Thymus (tissue), 14 donors: ENCODE measurements at places on chromosomes 6 and 20.
A peak's percentile ranks its signal among the peaks of the same experiment; 100 is the strongest.

- no peak for DNase-seq
Measured at GRCh38 chr6:170143401-170144150, 147.3 kb downstream of the DLL1 start.

GRCh38 chr20:48771542-48771941 lies 56.3 kb downstream of the PREX1 start:
- no peak for DNase-seq

DNA sequence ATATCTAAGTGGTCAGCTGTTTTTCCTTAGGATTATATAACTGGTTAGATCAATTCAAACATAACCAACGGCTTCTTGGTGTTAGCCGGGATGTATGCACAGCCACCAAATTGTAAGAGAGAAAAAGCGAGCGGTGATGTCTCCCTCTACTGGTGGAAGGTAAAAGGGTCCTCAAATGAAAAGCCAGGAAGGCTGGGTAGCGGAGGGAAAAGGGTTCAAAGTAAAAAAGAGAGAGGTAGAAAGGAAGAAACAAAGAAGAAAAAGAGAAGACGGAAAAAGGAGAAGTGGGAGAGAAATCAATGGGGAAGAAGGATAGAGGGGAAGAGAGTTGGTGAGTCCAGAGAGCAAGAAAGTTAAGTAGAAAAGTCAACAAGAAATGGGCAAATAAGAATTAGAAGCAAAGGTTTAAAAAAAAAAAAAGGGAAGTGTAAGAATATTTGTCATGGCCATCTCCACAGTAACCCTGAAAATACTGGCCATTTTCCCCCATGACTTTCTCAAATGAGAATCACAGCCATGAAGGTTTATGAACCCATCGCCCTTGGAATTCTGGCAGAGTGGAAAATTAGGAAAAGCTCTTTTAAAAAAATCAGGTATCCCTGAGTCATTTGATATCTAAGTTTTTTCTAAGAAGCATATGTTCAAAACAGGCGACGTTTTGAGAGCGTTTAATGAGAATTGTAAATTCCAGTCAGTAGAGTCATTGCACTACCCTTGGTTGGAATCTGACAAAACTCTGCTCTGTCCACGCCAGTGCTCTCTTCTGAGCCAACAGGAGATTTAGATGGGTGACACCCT lies 155.6 kb upstream of the SNX9 start:
- DNase-seq: peak; percentile 33

DNA sequence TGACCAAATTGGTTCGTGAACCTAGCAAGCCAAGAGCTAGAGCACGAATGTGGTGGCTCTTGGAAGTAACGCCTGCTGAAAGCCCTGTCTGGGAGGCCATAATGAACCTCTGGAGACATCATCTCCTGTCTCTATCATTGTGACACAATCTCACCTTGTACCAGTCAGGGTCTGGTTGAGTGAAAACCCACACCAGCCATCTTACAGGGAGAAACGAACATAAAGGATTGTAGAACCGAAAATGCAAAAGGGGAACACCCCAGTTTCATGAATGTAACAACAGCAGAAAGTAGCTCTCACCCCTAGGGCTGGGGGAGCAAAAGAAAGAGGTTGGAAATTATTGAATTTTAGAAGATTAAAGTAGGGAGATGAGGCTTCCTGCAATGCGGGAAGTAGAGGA lies 50.9 kb upstream of the TAB2 start:
- DNase-seq: no peak

- no peak for DNase-seq
Measured at GRCh38 chr6:138250513-138251247, 32.4 kb upstream of the PBOV1 start.

DNA sequence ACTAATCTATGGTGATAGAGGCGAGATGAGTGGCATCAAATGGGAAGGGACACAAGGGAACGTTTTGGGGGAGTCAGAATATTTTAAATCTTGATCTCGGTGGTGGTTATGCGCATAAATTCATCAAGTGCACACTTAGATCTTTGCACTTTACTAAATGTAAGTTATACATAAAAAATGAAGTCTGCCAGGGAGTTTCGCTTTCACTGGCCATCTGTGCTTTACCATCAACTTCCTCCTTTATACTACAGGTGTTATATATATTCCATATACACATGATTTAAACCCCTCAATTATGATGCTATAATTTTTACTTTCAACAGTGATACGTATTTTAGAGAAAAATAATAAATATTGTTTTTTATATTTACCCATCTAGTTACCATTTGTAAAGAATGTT lies 97.6 kb upstream of the AKIRIN2 start:
- peak; percentile 9 for DNase-seq

DNA sequence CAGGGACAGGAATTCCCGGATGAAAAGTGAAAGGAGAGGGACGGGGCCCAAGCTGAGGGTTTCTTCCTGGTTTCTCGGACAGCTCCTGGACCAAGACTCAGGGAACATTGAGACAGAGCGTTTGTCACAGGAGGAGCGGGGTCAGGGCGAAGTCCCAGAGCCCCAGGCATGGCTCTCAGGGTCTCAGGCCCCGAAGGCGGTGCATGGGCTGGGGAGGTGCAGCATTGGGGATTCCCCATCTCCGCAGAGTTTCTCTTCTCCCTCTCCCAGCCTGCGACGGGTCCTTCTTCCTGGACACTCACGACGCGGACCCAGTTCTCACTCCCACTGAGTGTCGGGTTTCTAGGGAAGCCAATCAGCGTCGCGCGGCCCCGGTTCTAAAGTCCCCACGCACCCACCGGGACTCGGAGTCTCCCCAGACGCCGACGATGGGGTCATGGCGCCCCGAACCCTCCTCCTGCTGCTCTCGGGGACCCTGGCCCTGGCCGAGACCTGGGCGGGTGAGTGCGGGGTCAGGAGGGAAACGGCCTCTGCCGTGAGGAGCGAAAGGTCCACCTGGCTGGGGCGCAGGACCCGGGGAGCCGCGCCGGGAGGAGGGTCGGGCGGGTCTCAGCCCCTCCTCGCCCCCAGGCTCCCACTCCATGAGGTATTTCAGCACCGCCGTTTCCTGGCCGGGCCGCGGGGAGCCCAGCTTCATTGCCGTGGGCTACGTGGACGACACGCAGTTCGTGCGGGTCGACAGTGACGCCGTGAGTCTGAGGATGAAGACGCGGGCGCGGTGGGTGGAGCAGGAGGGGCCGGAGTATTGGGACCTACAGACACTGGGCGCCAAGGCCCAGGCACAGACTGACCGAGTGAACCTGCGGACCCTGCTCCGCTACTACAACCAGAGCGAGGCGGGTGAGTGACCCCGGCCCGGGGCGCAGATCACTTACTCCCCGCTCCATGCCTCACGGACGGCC lies 54.6 kb upstream of the POLR1H start:
- no peak for DNase-seq

GRCh38 chr6:3247255-3248146 lies 11.2 kb upstream of the PSMG4 start:
- DNase-seq: no peak

DNA sequence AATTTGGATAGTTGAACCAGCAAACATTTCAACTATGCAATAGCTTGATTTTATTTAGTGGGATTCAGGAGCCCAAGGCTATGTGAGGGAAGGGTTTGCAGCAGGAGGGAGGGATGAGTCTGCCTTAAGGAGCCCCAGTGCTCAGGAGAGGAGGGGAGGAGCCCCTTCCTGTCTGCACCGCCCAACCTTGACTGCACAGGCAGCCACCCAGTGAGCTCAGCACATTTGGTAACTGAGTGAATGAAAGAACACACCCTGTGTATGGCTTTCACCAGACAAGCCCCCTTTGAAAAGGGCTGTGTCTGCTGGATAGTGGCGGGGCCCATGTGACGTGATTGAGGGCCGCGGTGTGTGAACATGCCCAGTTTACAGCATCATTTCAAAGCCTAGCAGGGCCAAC lies 17.0 kb downstream of the DACT2 start:
- no peak for DNase-seq

DNA sequence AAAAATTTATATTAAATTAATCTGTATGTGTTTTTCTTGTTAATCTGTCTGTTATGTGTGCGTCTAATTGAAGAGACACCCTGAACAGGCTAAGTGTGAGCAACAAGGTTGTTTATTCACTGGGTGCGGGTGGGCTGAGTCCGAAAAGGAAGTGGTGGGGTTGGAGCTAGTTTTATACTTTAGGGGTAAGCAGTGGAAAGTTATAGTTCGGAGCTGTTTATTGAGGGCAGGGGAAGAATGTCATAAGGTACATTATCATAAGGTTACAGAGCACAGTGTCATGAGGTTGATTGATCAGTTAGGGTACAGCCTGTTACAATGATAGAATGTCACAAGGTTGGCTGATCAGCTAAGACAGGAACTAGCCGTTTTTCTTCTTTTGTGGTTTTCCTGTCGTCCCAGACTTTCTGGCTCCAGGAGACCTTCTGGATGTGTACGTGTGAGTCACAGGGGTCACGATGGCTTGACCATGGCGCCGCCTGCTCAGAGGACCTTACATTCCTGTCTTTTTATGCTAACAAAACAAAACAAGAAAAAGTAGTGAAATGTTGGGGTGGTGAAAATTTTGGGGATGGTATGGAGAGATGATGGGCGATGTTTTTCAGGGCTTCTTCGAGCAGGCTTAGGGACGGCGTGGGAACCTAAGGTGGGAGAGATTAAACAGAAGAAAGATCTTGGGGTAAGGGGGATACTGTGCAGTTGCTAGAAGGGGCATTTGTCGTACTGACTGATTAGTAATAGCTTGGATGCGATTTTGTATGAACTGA lies 754.0 kb upstream of the ADGRB3 start:
- DNase-seq: no peak

DNA sequence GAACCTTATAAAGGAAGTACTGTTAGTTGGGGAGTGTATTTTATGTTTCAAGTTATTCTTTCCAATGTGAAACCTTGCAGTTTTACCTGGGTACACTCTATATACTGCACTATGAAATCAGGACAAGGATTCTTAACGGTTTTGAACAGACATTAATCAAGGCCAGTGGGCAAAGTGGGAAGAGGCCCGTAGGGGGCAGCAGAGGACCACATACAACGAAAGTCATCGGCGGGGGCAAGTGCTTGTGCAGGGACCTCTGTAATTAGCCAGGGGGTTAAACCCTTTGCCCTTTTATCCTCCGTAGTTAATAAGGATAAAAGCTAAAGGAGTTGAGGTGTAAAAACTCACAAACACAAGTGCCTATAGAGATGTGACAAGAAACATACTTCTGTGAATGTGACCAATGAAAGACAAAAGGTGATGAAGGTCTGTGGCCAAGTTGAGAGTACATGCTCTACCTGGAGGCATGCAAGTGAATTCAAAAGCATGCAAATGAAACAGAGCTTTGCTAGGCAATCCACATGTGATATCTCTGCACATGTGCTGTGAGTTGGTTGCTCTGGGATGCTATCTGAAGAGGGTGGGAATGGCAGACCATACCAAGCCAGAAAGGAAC lies 392.7 kb upstream of the MAN1A1 start:
- peak; percentile 44 for DNase-seq

DNA sequence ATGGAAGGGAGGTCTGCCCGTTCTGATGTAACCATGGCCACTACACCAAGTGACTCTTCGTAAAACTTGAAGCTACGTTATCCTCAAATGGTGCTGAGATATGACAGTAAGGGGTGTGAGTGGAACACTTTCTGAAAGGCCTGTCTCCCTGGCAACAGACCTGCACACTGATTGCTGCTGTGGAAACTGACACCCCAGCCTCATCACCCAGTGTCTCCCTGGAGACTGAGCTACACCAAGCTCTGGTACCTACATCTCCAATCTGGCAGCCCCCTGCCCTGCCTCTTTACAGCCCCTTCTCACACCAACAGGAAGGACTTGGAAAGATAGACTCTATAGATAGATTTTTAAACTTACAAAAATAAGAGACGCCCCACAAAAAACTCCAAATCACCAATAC lies 13.2 kb downstream of the PI16 start:
- no peak for DNase-seq

DNA sequence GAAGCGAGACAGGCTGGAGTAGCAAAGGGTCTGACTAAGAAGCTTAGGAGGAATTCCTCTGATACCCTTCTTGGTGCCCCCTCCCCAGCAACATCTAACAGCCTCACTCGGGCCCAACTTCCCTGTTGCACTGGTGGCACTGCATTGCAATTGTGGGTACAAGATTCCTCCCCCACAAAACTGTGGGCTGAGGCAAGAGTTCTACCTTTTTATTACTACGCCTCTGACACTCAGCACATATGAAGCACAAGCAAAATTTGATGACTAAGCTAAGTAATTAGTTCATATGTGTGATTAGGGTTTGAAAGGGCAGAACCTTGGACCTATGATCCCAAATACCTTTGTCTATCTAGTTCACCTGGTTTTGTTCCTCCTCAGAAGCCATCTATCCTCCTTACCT lies 83.5 kb downstream of the ZHX3 start:
- no peak for DNase-seq

- DNase-seq: no peak
Measured at GRCh38 chr6:107803957-107804356, 20.2 kb downstream of the SCML4 start.

DNA sequence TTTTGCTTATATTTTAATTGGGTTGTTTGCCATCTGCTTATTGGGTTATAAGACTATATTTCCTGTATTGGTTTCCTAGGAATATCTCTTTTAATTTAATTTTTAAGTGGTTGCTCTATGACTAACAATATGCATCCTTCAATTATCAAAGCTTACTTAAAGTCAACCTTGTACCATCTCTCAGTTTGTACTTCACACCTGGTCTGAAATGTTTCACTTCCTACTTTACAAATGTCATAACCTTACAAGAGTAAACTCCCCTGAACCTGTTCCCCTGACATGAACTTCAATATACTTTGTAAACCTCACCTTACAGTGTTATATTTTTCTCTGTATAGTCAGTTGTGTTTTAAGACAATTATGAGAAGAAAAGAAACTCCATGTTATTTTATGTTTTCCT lies 35.8 kb downstream of the PAX1 start:
- no peak for DNase-seq

DNA sequence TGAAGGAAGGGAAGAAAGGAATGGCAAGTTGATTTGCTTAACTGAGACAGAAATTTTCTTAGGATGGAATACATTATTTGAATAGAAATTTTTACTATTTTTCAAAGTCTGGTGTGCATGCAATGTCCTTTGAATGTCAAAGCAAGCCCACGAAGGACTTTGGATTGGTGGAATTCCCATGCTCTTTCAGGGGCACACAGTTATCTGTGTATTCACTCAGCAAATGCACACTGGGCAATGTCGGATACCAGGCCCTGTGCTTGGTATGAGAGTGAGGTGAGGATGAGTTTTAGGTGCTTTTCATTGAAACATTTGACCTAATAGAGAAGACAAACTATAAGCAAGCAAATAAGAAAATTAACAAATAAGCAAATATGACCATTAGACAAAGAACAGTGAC lies 73.3 kb downstream of the SYCP2L start:
- no peak for DNase-seq

DNA sequence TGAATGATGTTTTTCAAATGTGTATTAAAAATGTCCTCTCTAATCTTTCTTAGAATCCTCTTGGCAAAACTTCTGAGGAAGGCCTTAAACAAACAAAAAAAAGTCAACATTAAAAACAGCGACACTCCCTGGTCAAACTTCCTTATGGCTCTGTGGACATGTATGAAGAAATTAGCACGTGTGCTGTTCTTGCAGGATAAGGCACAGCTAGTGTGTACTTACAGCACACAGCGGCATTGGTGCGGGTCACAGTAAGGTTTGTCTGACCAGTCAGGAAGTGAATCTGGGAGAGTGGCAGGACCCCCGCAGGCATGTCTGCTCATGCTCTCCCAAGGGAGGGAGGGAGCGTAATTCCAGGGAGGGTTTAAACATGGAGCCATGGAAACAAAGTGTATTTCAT lies 38.8 kb downstream of the SLC22A1 start:
- DNase-seq: no peak

GRCh38 chr6:81977486-81977885 lies 225.0 kb upstream of the TENT5A start:
- DNase-seq: no peak

GRCh38 chr6:29425075-29425474 lies 10.3 kb downstream of the OR12D1 start:
- no peak for DNase-seq
